ENCODE measurements at places on chromosomes 1 and 21. TPM values are rescaled to one million over a fixed set of nuclear protein-coding genes. Genes with fewer than 3 reads are reported as not detected.

Gene LCE1F
- not detected for polyA plus RNA-seq

DNA sequence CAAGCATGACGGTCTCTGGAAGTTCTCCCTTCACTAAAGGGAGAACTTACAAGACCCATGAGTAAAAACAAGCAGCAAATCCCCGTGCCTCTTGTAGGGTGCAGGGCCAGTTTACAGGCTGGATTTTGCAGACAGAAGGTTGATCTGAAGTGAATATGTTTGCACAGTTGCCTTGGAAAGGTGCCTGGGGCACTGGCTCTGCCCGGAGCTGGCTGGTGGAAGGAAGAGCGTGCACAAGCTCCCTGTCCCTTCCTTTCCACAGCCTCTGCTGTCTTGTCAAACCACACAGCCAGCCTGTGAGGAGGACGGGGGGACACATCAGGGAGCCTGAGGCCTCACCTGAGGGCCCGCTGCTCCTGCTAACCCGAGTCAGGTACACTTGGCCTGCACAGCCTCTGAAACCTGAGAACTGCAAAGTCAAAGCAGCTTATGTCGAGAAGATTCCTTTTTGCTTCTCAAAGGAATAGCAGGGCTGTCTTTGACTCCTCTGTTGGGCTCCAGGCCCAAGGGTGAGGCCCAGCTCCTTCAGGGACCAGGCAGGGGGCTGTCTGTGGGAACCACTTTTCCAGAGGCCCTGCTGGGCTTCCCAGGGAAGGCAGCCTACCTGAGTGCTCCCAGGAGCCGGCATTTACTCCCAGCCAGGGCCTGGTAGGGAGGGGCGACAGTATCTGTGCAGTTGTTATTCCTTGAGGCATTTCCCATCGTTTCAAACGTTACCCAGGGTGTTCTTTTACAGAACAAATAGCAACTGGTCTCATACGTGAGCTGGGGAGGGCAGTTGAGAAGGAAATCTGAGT, 251.5 kb downstream of the SIPA1L2 start:
- no peak for DNase-seq

GRCh38 chr21:44006017-44006619, 6.0 kb upstream of the TRAPPC10 start:
- DNase-seq: no peak

GRCh38 chr1:905811-906599, 17.7 kb upstream of the SAMD11 start:
- no peak for DNase-seq

GRCh38 chr1:11784993-11785769, 20.6 kb downstream of the MTHFR start:
- DNase-seq: no peak

DNA sequence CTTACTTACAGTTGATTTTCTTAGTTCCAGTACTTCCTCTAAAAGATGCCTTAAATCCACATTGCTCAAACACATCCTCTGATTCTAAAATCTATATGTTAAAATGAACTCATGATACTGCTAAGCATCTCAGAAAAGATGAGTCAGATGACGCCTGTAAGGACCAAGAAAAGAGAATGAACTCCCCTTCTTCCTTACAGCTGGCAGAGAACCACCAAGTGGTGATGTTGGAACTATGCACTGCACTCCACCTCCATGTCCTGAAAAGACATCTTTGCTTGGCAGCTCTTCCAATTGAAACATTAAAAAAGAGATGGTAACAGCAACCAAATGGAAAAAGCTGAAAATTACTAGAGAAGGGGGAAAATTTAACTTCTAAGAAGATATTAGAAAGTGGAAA, 648.8 kb downstream of the PTPRC start:
- no peak for DNase-seq

Gene RIPPLY3
- 2.1 TPM for polyA plus RNA-seq

GRCh38 chr1:150083907-150084306, 16.3 kb downstream of the VPS45 start:
- no peak for DNase-seq

DNA sequence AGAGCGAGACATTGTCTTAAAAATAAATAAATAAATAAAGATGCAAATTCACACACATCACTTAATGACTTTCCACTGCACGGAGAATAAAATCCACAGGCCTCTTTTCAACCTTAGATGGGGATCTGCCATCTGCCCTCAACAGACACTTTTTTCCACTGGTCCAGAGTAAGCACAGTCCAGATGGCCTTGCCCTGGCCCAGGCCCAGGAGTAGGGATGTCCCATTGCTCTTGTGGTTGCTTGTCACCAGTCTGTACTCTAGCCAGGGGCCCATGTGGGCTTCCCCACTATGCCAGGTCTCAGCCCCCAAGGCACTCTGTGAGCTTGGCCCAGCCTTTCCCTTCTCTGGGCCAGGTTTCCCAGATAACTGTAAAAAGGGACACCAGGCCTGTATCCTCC, 17.4 kb downstream of the PLOD1 start:
- DNase-seq: no peak

Gene RAP1GAP
- 21.6 TPM for polyA plus RNA-seq

DNA sequence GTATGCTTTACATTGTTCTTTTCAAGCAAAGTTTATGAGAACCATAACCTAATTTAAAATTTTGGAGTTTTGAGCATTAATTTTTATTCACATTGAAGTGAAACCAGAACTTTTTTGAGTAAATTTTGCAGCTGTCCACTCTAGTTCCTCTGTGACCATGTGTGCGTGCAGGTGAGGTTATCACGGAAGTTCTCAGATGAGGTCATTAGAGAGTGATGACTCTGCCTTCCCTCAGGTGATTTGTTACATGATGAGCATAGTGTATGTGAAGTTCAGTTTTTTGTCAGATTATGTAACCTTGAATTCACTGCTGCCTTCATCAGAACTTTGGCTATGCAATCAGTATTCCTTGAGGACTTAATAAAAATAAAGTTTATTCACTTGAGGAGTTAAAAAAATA, 828.2 kb downstream of the ADGRL2 start:
- no peak for DNase-seq

GRCh38 chr1:85360730-85361493, 84.5 kb upstream of the BCL10 start:
- no peak for DNase-seq

DNA sequence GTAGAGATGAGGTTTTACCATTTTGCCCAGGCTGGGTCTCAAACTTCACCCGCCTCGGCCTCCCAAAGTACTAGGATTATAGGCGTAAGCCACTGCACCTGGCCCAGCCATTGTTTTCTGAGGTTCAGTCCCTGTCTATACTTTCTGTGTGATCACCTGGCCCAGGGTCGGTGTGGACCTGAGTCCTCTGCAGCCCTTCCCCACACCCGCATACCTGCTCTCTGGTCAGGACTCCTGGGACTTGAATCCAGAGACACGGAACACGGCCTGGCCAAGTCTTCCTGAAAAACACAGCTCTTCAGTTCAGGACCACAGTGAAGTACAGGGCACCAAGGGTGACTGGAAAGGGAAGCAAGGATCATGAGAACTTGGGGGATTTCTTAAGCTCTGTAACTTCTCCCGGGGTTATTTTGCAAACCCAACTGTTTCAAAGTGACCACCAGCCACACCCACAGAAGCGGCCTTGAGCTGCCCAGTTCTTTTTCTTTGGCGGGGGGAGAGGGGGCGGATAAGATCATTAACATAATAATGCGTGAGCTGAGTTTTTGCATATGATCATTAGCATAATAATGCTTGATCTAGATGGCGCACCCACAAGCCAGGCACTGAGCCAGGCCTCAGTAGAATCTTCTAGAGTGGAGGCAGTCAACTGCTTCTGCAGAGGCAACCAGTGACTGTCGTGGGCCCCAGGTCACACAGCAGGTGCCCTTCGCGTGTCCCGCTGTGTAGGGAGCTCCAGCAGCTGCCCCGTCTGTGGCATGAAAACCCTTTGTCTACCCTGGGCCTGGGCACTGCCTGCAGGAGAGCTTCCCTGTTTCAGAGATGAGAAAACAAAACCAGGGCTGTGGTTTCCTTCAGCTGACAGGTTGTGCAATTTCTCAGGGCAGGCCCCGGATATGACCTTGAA, 1.7 kb upstream of the NADK start:
- DNase-seq: no peak

DNA sequence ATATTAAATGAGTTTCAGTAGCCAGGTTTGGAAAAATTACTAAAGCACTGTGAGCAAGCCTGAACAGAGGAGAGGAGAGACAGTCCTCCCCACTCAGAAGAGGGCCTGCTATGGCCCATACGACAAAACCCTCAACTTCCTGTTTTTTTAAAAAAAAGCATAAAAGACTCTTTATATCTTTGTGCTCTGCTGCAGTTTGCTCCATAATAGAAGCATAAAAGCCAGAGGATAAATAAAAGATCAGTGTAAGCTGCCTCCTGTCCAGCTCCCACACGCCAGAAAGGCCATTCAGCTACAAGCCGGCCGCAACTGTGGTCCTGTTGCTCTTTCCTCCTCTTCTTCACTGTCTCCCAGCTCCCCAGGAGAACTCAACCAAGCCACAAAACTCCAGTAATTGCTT, 37.8 kb downstream of the NID1 start:
- DNase-seq: no peak

Gene OR2G3
- not detected for polyA plus RNA-seq

Gene CHD5
- 0.30 TPM for polyA plus RNA-seq

Gene C1orf52
- polyA plus RNA-seq: 43.7 TPM

DNA sequence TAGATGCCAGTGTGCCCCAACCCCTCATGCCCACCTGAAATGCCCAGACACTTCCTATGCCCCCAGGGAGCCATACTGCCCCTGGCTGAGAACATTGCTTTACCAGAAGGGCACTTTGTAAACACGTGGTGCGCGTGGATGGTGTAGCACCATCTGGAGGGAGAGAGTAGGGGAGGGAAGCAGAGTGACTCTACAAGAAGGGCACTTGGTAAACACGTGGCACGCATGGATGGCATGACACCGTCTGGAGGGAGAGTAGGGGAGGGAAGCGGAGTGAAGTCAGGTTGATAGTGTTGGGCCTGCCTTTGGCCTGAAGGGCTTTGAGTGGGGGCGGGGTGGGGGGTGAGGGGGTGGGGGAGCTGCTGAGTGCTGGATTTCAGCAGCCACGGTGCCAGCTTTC, 324.0 kb upstream of the VAMP3 start:
- DNase-seq: no peak

Gene CR1L
- 0.86 TPM for polyA plus RNA-seq

DNA sequence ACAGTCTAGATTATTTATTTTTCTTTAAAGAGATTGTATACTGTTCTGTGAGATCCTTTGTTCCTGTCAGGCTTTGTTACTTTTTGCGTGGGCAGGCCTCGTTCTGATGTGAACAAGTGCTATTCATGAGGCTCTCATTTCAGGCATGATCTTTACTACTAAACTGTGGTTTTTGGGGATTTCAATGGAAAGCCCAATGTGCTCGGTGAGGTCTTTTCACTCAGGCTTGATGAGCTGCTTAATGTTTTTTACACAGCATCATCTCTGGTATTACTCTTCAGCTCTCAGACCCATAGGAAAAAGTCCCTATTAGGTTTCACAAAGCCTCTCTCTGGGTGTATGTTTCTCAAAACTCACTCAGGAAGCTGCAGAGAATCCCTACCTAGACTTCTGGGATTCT, 419.4 kb downstream of the GPATCH2 start:
- DNase-seq: no peak

Gene BTG3
- 44.0 TPM for polyA plus RNA-seq

DNA sequence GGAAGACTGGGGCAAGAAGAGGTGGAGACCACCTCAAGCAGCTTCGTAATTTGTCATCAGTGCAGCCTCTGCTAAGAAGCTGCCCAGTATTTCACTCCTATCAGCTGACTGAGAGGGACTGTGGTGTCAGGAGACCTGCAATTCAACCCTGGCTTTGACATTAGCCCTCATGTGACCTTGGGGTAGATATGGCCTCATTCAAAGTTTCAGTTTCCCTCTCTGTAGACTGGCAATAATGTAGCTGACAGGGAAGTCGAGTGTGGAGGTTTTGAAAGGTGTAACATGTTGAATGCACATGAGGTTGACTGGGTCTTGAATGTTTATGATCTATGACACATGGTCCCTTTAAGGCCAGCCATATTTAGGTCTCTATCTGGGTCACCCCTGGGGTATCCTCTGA, 2.2 kb upstream of the SPRR4 start:
- no peak for DNase-seq

DNA sequence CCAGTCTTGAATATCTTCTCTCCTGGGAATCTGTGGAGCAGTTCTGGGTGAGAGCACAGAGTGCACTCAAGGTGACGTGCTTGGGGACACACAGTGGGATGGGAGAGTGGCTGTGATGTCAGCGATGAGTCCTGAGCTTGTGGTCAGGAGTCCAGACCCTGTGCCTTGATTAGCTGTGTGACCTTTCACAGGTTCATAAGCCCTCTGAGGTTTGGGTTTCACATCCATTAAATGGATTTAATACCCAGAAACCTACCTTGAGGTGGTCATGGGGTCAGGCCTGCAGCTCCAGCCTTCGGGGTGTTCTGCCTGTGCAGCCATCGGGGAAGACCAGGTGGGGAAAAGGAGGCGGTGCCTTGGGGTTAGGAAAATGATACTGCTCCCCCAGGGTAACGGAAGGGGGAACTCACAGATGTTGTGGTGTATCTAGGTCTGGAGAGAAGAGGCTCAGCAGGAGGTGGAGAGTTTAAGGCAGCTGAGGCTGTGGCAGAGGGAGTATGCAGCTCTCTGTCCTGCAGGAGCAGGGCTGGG, 38.5 kb upstream of the ETV3 start:
- DNase-seq: no peak

Gene BGLAP
- polyA plus RNA-seq: 1.5 TPM

- no peak for DNase-seq
Observed at GRCh38 chr1:204649721-204650521, 35.6 kb downstream of the LRRN2 start.

Gene ZBTB8A
- polyA plus RNA-seq: 20.2 TPM

DNA sequence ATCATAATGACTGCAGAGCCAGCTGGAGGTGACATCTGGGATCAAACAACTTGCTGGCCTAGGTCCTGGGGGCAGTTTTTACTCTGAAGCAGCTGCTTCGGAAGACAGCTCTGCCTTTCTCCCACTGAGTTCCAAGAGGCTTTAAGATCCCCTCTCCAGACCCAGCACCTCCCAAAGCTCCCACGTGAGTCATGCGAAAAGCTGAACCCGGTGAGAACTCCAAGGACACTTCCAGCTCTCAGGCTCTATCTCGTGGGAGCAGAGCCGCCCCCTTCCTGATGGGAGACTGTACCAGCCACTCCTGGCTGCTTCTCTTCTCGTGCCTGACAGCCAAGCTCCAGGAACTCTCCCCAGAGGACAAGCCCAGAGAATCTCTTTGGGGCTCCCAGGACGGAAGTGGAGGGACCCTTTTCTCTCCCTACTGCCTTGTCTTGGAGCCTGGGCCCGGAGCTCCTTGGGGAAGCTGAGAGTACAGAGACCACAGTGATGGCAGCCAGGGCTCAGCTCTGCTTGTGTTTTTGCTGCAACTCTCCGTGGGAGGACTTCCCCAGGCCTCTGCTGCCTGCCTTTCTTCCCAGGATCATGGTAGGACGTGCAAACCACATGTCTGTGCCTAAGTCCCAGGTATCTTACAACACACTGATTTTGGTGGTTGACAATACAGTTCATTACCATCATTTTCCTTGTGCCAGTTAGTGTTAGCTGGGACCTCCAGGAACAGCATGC, 40.6 kb downstream of the STUM start:
- no peak for DNase-seq
